ENCODE measurements at places on chromosomes 12 and 14.

GRCh38 chr12:75452675-75453330 is 27.8 kb upstream of the GLIPR1 start:
- DNase-seq = no peak

GRCh38 chr12:104712968-104713367 is 245.1 kb downstream of the SLC41A2 start:
- DNase-seq = no peak

- DNase-seq = no peak
Observed at GRCh38 chr14:56276108-56276507, 157.9 kb downstream of the PELI2 start.

- DNase-seq = no peak
Observed at GRCh38 chr12:122080149-122081082, 1.9 kb downstream of the MLXIP start.

GRCh38 chr14:51327376-51327775 is 87.3 kb downstream of the TMX1 start:
- no peak for DNase-seq

DNA sequence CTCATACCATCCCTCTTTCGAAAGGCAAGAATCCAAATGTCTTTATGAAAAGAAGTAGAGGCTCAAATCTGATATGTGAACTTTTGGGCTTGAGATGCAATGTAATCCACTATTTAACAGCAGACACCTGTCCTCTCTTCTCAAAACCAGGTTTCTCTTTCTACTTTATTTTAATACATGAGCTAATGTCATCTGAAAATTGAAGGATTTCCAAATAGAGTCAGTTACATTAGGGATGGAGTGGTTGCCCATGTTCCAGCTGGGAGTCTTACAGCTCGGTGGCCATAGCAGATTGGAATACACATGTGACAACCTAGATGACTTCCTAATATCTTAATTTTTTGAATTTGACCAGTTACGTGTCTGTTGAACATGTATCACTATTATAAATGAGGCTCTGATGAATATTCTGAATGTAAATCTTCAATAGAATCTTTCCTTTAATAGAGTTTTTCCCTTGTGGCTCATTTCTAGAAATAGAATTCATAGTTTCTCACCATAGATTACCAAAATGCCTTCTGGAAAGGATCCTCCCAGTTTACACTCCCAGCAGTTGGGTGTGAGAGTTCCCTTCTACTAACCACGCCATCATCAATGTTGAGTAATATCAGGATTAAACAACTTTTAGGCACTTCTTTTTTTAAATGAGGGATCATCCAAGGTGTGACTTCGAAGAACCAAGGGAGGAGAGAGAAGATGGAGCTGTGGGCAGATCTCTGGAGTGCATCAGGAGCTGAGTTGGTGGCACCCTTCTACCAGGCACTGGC is 49.2 kb downstream of the GPR135 start:
- no peak for DNase-seq

DNA sequence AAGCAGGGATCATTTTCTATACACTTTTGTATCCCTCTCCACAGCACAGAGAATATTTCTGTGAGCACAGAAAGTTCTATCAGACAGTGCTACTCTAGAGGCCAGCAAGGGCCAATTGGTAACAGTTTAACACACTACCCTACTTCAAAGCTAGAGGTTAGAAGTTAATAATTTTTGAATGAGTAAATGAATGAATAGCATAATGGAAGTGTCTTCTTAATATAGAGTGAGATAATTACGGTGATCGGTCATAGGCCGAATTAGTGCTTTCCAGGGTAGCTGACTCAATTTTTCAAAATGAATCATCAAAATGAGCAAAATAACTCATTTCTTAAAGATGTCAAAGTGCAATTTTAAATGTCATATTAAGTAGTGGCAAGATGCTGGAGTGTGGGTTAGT is 67.0 kb upstream of the CCDC198 start:
- DNase-seq = no peak

- no peak for DNase-seq
Observed at GRCh38 chr12:3744229-3744901, 8.5 kb downstream of the CRACR2A start.

DNA sequence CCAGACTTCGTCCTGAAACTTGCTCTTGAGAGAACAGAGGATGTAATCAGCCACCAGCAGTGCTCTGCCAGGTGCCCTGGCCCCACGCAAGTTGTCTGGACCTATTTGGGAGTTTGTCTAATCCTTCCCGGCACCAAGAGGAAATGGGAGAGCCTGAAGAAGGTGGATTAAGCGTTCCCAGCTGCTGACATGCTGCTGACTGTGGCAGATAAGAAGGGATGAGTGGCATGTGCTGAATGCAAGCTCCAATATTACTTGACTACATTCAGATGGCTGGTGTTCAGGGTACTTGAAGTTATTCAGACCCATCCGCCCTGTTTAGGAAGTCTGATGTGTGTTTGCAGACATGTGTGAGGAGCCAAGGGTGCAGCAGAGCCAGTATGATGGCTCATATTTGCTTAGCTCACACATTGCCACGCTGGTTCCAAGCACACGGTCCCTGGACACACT is 440.6 kb upstream of the CCDC196 start:
- DNase-seq = no peak

DNA sequence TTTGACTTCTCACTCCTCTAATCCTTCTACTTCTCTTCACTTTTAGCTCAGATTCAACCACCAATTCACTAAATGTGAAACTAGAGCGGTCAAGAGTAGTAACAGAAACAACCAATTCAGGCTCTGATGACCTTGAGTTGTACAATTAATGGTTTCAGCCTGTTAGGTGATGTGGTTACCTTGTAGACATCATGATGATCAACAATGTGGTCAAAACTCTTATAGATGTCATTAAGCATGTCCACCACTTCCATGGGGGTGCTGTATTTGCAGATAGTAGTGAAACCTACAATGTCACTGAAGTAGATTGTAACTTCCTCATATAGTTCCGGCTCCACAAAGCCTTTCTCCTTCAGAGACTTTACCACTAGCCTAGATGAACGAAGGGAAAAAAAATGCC is 54.1 kb upstream of the PLBD1 start:
- DNase-seq = no peak

GRCh38 chr12:95202691-95203486 is 14.4 kb downstream of the FGD6 start:
- DNase-seq = no peak
